MG63 (cell line): ENCODE measurements at places on chromosomes 5 and 9. TPM values are rescaled to one million over a fixed set of nuclear protein-coding genes. Genes with fewer than 3 reads are reported as not detected.

DNA sequence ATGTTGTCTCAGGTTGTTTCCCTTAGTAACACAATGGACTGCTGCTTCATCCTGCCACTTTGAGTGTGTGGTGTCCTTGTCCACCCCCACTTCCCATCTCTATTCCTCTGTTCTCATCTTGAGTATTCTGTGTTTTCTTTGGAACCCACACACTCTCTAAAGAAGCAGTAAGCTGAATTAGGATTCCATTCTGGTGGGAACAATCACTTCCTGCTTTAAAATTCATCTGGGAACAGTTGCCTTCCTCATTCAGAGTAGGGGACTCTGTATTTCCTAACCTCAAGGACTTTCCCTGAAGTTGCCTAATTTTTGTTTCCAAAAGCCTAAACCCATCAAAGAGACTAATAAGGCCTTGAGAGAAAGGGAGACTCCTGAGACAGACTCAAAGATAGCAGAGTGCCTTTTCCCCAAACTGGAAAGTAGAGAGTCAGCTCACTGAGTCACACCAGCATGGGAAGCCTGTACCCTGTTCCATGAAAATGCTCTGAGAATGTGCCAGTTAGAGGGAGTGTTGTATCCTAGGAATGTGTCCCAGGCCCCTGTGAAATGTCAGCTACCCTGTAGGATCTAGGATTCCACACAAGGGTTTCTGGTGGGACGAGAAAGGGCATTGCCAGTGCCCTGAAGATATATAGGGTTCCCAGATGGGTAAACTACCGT lies 63.6 kb downstream of the CCDC192 start:
- DNase-seq: peak; percentile 4

DNA sequence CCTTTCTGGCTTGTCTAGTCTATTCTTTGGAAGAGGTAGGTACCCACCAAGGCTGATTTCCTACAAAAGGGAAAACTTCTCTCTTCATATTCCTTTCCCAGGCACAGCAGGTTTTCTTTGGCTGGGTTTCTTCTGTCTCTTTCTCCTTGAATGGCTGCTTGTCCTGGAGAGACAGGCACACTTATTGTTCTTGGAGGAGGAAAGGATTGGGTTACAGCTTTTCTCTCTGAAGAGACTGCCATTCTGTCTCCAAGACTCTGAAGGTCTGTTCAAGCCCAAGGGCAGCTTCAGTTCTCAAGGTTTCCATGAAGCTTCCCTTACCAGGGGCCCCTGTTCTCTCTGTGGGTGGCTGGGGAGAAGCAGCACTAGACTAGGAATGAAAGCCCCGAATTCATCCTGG lies 33.9 kb downstream of the ACTBL2 start:
- no peak for DNase-seq

- no peak for DNase-seq
These were observed 164.5 kb downstream of the PIK3R1 start for GRCh38 chr5:68380078-68380477.

DNA sequence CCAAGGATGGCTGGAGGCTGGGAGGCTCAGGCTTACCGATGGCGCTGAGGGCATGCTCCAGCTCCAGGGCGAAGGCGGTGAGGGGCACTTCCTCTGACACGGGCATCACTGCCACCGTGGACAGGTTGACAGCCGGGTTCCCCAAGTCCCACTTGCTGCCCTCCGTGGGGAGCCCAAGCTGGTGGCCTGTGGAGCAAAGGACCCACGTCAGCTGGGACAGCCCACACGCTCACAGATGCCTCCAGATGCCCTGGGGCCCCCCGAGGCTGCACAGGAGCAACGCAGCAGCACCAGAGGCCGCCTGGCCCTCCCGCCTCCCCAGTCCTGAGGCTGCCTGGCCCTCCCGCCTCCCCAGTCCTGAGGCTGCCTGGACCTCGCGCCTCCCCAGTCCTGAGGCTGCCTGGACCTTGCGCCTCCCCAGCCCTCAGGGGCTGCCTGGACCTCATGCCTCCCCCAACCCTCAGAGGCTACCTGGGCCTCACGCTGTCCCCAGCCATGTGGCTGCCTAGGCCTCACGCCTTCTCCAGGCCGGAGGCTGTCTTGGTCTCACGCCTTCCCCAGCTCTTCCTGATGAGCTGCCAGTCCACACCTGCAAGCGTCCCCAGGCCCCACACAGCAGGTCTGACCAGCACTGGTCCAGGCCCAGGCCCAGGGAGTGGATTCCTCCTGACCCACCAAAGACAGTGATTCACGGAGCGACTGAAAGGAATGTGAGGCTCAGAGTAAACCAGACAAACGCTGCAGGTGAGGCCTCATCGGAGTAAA lies 25.6 kb upstream of the NSMF start:
- DNase-seq: no peak

DNA sequence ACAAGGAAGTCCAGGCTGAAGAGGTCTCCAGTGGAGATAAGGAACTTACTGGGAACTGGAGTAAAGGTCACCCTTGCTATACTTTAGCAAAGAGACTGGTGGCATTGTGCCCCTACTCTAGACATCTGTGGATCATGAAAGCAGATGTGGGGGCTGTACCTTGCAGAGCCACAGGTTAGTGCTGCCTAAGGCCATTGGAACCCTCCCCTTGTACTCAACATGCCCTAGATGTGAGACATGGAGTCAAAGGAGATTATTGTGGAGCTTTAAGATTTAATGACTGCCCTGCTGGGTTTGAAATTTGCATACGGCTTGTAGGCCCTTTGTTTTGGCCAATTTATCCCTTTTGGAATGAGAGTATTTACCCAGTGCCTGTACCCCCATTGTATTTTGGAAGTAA lies 397.3 kb upstream of the GRIN3A start:
- DNase-seq: no peak

DNA sequence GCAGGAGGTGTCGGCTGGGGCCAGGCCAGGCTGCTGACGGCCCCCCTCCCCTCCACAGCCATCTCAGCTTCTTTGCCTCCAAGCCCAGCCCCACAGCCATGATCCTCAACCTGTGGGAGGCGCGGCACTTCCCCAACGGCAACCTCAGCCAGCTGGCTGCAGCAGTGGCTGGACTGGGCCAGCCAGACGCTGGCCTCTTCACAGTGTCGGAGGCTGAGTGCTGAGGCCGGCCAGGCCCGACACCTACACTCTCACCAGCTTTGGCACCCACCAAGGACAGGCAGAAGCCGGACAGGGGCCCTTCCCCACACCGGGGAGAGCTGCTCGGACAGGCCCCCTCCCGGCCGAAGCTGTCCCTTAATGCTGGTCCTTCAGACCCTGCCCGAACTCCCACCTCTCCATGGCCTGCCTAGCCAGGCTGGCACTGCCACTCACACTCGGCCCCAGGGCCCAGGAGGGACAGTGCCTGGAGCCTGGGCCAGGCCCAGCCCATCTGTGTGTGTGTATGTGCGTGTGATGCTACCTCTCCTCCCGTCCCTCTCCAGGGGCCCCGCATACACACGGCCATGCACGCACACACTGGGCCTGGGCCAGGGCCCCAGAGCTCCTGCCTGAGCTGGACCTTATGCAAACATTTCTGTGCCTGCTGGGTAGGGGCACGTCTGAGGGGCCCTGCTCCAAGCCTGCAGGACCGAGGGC lies 19.3 kb downstream of the HK3 start:
- no peak for DNase-seq

GRCh38 chr5:154238776-154239481 lies 48.4 kb downstream of the GALNT10 start:
- DNase-seq: no peak

DNA sequence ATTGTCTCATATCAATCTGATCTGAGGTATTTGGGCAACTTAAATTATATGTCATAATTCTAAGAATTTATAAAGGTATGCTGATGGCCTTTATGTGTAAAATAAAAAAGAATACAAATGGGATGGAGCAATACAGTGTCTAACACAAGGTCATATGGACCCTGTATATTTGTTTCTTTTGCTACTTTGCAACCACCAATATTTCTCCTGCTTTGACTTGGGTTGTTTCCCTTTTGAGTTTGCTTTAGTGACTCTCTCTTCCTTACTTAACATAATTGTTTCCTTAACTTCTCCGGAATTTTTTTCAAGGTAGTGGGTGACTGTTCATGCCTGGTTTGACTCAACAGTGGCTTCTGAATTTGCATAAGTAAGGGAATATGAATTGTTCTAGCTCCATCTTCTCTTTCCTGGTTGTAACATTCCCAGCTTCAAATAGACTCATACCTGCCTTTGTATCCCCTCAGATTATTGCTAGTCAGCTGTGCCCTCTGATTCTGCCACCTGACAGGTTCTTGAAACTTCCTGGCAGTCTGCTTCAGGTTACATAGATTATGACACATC lies 30.2 kb upstream of the ANXA1 start:
- no peak for DNase-seq

- DNase-seq: no peak
These were observed 59.0 kb downstream of the KCNIP1 start for GRCh38 chr5:170562875-170563228.

DNA sequence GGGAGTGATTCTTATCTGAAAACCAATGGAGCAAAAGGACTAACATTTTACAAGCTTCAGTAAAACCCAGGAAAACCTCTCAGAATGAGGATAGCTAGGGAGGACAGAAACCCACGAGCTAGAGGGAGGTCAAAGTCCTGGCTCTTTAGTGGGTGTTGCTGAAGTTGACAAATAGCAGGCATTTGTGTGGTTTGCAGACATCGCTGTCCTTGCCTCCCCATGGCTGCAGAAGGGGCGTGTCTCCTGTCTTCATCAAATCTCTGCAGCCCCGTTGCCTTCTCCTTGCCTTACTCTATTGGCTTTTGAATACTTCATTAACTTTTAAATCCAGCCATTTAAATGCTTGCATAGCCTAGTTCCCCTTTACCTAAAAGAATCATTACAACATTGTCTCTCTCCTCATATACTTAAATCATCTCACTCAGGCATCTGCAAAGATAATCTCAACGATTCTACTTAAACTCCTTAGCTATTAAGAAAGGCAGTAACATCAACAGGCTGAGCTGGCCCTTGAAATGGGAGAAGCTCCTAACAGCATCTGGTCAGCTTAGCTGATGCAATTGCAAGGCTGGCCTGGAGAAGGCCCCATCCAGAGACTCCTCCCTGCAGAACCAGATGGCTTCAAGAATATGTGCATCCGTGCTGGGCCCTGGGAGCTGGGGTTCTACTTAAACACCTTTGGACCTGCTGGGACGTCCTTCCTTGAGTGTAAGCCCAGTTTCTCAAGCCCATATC lies 152.8 kb upstream of the TAS2R1 start:
- DNase-seq: peak; percentile 63

DNA sequence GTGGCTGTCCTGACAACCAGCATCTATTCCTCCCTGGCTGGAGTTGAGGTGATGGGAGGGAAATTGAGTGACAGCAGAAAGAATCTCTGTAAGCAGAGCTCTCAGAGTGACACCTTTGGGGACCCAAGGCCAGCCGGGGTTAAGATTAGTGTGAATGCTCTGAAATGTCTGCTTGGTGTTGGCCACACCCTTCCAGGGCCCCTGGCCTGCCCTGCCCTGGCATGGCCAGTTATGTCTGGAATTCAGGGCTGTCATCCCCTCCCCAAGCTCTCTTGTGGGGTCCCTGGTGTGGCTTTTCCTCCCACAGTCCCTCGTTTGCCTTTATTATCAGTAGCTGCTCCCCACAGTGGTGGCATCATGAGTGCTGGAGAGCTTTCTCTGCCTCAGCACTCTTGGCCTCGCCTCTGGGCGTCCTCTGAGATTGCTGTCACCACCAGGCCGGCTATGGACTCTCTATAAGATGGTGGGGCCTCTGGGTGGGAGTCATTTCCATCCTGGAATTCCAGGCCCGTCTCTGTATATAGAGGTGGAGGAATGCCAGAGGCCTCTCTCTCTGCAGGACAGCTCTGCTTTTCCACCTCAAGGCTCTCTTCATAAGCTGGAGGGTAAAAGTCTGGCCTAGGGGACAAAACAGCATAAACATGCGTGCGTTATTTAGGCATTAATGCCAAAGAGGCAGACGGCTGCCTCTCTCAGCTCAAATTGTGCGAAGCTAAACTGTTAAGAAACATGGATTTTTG lies 3.6 kb downstream of the TMEM252 start:
- no peak for DNase-seq

- DNase-seq: no peak
These were observed 571.8 kb upstream of the CLINT1 start for GRCh38 chr5:158430798-158431167.

GRCh38 chr9:122456123-122456522 lies 21.6 kb downstream of the OR1J1 start:
- no peak for DNase-seq

DNA sequence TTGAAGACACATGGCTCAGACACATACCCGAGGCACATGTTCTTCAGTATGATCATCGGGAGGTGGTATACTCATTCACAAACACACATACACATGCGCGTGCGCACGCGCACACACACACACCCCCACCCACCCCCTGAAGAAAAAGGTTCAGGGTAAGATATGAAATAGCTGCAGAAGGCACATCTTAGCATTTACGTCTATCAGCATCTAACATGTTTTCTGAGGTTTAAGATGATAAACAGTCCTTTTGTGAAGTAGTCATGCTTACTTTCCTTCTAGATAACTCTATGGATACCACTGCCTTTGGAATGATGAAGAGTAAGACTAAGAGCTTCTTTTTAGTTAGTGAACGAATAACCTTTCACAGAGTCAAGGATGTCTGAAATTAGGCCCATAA lies 105.1 kb upstream of the GNA14 start:
- no peak for DNase-seq

CCDC107 gene
- 72.4 and 84.4 TPM in 2 replicates for total RNA-seq

TMEM250 gene
- total RNA-seq: 62.5 and 78.4 TPM in 2 replicates

CACFD1 gene
- 3.9 and 5.6 TPM in 2 replicates for total RNA-seq

IL17B gene
- total RNA-seq: not detected in 2 replicates

ORM2 gene
- not detected in 2 replicates for total RNA-seq

EMB gene
- total RNA-seq: 4.1 and 5.8 TPM in 2 replicates

SLC6A18 gene
- total RNA-seq: not detected in 2 replicates

STKLD1 gene
- not detected in 2 replicates for total RNA-seq

C9 gene
- not detected in 2 replicates for total RNA-seq
